Astrocyte of the hippocampus (primary cell): ENCODE measurements at places on chromosomes 3 and 15.
A peak's percentile ranks its signal among the peaks of the same experiment; 100 is the strongest.

- no peak for DNase-seq
Measured at GRCh38 chr3:157865352-157866000, 240.7 kb downstream of the SHOX2 start.

DNA sequence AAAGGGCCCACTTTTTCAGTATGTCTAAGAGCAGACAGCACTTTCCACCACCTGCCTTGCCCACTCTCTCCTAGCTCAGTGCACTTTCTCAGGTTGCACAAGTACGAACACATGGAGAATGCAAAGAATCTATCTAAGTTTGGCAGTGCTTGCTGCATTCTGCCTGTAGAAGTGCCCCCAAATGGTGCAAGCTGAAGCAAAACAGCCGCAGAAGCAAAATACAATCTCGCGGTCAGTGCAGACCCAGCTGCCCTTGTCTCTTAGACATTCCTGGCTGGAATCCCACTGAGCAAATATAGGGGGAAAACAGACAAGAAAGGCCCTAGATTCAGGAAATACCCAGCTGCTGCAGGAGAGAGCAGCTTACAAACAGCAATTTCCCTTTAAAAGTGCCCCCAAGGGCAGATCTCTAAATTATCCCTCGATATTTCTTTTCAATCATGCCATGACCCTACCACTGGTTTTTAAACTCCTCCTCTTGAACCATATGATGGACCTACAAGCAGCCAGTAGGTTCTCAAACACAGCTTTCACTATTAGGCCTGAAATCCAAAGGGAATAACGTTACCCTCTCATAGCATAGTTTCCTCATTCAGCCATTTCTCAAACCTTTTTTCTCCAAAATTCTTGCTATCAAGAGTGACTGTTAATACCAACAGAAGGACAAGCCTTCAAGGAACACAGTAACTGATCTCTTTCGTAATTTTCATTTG, 67.0 kb downstream of the TNIK start:
- peak; percentile 84 for DNase-seq

DNA sequence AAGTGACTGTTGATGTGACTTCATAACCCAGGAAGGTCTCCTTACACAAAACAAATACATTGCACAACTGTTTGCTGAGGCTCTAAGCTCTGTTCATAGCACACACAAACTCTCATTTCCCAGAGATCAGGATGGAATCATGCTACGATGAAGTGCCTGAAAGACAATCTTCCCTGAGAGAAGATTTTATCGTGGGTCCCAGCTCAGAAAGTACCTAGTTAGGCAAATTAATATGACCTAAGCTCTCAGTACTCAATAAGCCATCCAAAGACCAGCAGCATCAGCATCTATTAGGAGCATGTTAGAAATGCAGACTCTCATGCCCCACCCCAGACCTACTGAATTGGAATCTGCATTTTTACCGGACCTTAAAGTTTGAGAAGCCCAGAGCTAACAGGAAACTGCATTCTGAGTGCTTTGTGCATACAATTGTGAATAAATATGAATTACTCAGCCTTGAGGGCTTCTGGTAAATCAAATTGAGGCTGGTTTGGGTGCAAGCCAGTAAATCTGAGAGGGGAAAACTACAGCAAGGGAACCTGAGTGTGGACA, 161.5 kb upstream of the C2CD4B start:
- DNase-seq, result no peak

DNA sequence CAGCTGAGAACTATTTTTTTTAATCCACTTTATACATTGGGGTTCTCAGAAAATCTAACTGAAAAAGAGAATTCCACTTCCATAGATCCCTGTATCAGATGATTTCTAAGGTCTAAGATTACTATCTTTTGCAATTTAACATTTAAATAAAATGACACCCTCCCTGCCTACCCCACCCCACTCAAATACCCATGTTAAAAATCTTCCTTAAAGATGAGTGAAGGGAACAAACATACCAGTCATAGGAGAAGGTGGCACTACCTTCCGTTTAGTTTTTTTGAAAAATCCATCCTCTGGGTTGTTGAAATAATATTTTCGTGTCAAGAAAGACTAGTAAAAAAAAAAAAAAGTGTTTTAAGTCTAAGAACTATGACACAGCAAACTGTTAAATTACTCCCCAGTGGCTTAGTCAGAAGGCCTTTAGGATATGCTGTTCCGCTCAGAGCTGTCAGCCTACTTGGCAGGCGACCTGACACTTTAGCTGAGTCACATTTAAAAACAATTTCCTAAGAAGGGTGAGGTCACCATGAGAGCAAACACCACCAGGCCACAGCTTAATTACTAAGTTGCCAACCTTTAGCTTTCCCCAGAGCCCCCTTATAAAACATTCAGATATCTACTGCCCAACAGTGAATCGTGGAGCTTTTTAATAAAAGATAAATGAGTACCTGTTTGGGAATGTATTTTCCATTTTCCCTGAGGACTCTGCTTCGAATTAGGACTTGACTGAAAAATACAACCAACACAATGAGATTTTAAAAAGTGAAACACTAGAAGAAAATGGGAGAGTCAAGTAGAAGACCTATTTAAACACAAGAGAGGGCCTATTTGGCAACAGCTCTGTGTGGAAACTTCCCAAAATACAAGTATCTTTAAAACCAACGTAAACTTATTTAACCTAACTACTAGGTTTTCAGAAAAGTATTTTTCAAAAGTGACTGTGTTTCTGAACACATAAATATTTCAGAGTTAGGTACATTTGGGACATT, 9.6 kb downstream of the EMC3 start:
- peak; percentile 95 for DNase-seq

GRCh38 chr3:32818229-32818969, 602 bp downstream of the TRIM71 start:
- DNase-seq, result peak; percentile 34

DNA sequence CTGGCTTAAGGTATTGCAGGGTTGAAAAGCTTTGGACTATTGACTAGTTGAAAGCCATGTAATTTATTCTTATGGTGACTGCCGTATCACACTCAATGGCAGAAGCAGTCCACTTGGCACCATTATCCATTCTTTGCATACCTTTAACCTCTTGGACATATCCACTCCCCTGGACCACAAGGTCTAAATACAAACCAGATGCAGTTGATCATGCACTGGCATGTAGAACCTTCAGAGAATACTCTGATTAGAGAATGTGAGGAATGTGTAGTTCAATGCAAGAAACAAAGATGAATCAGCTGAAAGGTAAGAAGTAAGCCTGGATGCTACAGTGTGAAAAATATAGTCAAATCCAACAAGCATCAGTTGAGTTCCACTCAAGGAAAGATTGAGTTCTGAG, 93.1 kb downstream of the FRMD5 start:
- peak; percentile 90 for DNase-seq

GRCh38 chr15:75945953-75946352, 42.3 kb downstream of the FBXO22 start:
- DNase-seq, result no peak

GRCh38 chr3:3798631-3799113, 559 bp upstream of the LRRN1 start:
- peak; percentile 68 for DNase-seq

DNA sequence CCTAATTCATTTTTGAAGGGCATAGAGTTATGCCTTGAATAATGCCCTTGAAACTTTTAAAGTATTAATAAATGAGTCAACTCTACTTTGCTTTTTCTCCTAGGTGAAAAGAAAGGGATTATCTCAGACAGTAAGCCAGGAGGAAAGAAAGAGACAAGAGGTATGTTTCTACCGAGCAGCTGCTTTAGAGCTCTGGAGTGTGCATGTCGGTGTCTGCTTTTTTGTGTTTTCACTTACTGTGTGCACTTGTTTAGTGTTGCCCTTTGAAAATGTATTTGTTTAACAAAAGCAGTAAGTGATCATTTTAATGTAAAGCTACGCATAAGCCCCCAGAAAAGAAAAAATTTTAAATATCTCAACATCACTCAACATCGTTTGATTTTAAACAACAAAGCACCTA, 28.1 kb downstream of the ARHGEF26 start:
- DNase-seq, result no peak

DNA sequence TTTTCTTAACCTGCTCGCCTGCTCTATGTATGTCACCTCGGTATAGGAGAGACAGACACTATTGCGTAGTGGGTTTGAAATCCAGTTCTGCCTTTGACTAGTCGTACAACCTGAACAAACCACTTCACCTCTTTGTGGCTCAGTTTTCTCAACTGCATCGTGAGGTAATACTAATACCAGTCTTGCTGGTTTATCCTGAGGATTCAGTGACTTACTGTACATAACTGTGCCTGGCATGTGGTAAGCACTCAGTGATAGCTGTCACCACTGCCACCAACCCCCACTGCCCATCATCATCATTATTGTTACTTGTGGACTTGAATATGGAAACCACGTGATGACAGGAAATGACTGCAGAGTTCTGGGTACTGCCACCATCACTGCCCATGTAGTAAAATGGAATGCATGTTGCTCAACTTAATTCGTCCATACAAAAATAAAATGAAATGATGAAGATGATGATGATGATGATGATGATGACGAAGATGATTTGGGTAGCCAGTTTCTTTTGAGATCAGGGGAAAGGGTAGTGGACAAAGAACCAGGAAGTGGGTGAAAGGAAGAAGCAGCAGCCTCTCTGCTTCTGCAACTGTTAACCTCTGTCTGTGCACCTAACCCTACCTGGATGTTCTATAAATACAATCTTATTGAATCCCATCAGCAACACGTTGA, 228.1 kb downstream of the FEZF2 start:
- no peak for DNase-seq

- DNase-seq, result no peak
Measured at GRCh38 chr3:146948985-146949384, 343.8 kb upstream of the PLSCR5 start.

- DNase-seq, result peak; percentile 42
Measured at GRCh38 chr3:37173806-37174205, 576 bp downstream of the LRRFIP2 start.

- DNase-seq, result no peak
Measured at GRCh38 chr15:25173241-25174028, 218.6 kb downstream of the SNRPN start.

DNA sequence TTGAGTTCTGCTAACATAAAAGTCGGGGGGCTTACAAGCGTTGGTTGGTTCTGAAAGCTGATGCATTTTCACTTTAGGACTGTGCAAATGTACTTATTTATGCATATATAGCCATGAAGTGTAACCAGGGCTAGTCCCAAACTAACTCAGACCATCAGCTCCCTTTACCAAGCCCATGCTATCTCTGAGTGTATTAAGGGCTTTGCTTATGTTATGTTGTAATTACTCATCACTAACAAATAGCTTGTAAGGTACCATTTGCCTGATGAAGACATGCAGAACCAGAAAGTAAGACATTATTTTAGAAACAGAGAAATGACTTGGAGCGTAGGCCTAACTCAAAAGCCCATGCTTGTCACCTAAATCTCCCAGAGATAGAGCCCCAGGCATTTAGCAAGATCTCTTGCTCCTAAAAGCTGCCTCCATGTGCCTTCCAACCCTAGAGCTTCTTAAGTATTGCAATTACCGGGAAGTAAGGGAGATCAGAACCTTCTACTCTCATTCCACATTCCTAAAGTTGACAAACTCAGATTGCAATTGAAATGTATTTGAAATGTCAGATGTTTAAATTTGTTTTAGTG, 362.9 kb upstream of the RBMS3 start:
- DNase-seq, result no peak

DNA sequence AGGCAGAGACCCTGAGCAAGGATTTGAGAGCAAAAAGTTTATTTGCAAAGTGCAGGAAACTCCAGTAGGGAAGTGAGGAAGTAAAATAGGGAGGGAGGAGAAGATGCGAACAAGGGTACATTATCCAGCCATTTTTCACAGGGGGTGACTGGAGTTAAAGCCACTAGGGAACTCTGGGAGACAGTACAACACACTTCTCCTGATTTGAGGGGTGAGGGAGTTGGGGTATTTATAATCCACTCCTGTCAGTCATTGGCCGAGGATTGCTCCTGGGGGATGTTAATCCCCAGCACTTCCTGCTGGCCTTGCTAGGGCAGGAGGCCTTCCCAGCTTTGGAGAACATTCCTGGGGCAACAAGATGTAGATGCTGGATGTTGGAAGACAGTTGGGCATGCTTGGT, 28.2 kb downstream of the CCR3 start:
- DNase-seq, result no peak

- DNase-seq, result peak; percentile 65
Measured at GRCh38 chr15:45458746-45459403, 63.7 kb downstream of the SLC30A4 start.

DNA sequence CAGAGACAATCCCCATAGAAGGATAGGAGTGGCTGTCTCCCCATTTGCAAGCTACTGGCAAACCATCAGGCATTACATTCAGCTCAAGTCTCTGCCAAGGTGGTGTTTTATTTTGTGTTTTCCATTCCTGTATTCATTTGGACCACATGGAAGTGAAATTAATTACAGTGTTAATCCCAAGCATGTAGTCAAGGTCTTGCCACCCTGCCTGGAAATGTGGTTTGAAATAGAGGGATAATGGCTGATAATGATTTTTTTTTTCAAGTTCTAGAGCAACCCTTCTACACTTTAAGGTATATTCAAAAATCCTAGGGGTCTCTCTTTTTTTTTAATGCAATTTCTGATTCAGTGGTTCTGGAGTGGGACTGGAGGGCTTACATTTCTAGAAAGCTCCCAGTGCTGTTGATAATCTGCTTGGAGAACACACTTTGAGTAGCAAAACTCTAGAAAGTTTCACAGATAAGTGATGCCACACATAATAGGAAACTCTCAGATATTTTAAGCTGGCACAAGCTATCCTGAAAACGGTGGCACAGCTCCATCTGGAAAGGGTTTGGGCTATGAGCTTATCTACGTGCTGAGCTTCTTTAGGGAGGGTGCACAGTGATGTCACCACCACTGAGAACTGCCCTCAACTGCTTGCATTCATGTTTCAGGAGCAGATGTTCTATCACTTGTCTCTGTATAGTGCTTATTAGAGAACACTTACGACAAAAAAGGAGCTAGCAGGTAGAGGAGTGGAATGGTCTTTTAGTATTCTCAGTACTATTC, 140.1 kb upstream of the IL12A start:
- no peak for DNase-seq

- no peak for DNase-seq
Measured at GRCh38 chr3:123154020-123154985, 47.4 kb upstream of the SEC22A start.

GRCh38 chr15:74977599-74977998, 17.8 kb upstream of the SCAMP5 start:
- DNase-seq, result no peak
